ENCODE measurements at places on chromosomes 3 and 15. TPM values are rescaled to one million over a fixed set of nuclear protein-coding genes. Genes with fewer than 3 reads are reported as not detected.

TRPM1 gene
- total RNA-seq = not detected

LARP6 gene
- total RNA-seq = 0.89 TPM

GPX1 gene
- 87.0 TPM for total RNA-seq

DPPA2 gene
- total RNA-seq = not detected

KBTBD13 gene
- total RNA-seq = not detected

GP5 gene
- 0.17 TPM for total RNA-seq

MYO5C gene
- total RNA-seq = 8.6 TPM

TIPARP gene
- total RNA-seq = 12.4 TPM

DNA sequence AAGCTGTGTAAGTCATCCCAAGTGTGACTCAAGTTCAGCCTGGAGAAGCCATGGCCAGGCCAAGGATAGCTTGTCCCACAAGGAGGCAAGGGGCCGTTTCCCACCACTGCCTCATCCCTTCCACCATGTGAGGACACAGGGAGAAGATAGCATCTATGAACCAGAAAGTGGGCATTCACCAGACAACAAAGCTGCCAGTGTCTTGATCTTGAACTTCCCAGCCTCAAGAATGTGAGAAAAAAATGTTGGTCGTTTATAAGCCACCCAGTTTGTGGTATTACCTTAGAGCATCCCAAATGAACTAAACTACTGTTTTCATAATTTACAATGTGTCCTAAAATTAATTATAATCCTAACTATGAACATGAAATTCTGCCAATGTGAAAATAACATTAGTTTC lies 930.8 kb upstream of the CFAP20DC start:
- no peak for DNase-seq

- DNase-seq = peak; percentile 38
These were observed 107.1 kb upstream of the FHIT start for GRCh38 chr3:61358364-61358763.

- no peak for DNase-seq
These were observed 418.7 kb upstream of the SGO1 start for GRCh38 chr3:20604659-20605058.

- DNase-seq = no peak
These were observed 64.6 kb upstream of the FHIT start for GRCh38 chr3:61315871-61316270.

DNA sequence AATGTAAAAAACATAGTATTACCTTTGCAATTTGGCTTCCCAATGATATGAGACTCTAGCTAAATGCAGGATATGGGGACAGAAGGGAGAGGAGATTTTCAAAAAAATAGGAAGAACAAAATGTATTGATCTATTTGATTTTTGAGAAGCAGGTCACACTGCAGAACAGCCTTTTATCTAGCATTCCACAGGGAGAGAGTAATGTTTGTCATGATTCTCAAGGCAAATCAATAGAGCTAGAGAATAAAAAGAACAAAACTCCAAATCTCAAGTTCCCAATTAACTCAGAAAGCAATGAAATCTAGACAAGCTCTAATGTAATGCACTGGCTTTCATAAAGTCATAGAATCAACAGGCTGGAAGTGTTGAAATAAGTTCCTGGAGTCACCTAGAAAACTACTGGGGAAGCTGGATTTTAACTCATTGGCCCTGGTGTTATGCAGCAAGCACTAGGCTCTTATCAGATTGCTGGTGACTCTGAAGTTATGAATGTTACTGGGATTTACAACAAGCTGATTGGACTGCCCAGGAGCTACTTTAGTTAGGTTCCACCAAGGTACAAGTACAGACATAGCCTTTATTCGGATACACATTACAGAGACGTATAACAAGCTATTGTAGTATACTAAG lies 442.8 kb downstream of the FGF12 start:
- DNase-seq = no peak

GRCh38 chr15:74304431-74304830 lies 63.0 kb downstream of the CYP11A1 start:
- no peak for DNase-seq

- DNase-seq = no peak
These were observed 98.8 kb downstream of the ARPP21 start for GRCh38 chr3:35737934-35738706.

DNA sequence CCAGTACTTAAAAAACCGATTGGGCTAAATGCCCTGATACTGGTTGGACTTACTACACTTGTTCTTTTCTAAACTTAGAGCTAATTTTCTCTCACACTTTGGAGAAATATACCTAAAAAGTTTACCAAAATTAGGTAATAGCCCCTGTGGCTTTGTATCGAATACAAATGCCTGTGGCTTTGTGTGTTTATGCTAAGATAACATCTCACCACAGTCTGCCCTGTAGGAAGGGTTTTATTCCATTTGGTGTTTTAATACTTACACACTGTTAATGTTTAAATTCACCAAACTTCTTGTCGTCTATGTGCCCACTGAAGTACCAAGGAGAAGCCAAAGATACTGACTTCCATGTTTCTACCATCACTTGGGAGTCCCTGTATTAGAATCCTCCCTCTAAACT lies 66.4 kb downstream of the BCHE start:
- DNase-seq = no peak

- no peak for DNase-seq
These were observed 59.2 kb downstream of the RSRC1 start for GRCh38 chr3:158169091-158169491.

DNA sequence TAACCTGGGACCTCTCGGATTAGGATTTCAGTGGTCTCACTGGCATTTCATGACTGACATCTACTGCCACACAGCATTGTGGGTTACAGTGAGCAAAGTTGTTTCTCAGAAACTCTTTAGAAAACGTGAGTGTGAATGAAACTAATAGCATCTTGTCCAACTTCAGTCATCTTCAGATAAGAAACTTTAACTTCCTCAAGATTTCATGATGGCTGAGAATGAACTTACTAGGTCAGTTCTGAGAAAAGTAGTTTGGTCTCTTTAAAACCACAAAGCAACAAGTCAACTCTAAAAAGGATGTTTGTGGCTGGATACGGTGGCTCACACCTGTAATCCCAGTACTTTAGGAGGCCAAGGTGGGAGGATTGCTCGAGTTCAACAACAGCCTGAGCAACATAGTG lies 14.2 kb upstream of the HOMER2 start:
- DNase-seq = no peak

GRCh38 chr15:55707518-55707917 lies 35.4 kb downstream of the PRTG start:
- no peak for DNase-seq

- DNase-seq = no peak
These were observed 15.2 kb downstream of the TIPARP start for GRCh38 chr3:156689608-156690007.

DNA sequence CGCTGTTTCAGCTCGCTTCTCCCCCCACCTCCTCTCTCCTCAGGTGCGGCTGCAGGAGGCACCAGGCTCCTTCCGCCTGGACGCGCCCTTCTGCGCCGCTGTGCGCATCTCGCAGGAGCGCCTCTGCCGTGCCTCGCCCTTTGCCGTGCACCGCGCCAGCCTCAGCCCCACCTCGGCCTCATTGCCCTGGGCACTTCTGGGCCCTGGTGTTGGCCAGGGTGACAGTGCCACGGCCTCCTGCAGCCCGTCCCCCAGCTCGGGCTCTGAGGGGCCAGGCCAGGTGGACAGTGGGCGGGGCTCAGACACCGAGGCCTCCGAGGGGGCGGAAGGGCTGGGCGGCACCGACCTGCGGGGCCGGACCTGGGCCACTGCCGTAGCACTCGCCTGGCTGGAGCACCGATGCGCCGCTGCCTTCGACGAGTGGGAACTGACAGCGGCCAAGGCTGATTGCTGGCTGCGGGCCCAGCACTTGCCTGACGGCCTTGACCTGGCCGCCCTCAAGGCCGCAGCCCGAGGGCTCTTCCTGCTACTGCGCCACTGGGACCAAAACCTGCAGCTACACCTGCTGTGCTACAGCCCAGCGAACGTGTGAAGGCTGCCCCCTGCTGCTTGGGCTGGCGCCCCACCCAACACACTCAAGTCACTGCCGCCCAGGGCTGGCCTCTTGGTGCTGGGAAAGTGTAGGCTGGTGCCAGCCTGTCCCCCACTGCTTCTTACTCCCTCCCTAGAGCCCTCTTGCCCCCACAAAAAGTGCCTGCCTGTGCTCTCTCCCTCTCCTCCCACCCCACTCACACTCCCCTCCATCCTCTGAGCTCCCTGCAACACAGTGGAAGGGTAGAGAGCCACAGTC lies 7.1 kb downstream of the ALG3 start:
- DNase-seq = peak; percentile 60

GRCh38 chr15:66657185-66658020 lies 44.6 kb upstream of the SMAD6 start:
- DNase-seq = no peak

GRCh38 chr3:143700431-143700975 lies 147.8 kb downstream of the SLC9A9 start:
- no peak for DNase-seq

DNA sequence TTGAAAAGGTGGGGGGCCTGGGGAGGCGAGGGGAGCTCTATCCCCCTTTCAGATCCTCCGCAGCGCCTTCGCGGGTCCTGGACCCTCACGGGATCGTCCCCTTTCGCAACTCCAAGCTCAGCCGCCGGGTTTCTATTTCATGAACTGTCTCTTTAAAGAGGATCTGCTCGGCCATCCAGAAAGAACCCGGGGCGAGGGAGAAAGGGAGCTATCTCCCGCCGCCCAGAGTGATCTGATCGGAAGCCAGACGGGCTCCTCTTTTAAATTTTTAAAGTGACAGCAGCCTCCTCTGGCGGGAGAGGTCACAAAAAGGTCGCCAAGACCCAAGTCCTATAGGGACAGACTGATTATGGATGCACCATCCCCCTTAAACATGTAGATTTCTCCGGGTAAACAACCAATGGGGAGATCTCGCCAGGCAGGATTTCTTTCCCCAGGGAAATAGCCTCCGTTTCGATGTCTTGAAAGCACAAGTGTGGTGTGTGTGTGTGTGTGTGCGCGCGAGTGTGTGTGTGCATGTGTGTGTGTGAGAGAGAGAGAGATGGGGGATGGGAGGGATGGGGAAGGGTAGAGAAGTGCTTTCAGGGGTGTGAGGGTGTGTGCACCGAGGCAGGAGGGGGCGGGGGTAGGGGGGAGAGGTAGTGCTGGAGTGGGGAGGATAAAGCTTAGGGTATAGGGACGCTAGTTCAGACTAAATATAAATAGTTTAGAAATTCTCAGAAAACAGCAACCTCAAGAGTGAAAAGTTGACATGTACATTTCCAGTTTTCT lies 516.1 kb downstream of the MECOM start:
- DNase-seq = peak; percentile 39

- no peak for DNase-seq
These were observed 58.4 kb downstream of the EDEM1 start for GRCh38 chr3:5245927-5246326.

GRCh38 chr3:108328821-108329486 lies 32.6 kb downstream of the HHLA2 start:
- no peak for DNase-seq

DNA sequence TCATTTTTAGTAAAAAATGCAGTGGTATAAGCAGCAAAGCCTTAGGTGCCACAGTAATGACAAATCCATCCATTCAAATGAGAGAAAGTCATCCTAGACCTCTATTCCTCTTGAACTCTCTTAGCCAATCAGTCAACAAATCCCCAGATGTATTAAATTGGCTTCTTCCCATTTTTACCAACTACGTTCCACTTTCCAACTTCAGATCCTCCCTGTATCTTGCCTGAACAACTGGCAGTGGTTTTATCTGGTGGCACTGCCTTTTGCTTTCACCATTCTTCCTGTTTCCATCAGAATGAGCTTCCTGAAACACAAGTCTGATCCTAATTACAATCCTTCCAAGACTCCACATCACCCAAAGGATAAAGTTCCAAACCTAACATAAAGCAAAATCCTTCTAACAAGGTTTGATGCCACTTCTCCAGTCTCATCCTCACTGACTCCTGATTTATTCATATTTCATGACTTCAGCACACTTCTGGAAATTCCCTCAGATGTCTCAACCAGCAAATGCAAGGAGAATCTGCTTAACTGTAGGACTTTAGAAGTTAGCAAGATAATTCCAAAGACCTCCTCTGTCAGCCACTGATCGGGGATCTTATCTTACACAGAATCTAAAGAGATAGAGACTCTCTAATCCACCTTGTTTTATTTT lies 69.8 kb upstream of the SLC4A7 start:
- no peak for DNase-seq

- DNase-seq = no peak
These were observed 150.4 kb downstream of the TIGIT start for GRCh38 chr3:114444216-114444615.

GRCh38 chr15:95864467-95864886 lies 466.0 kb upstream of the NR2F2 start:
- no peak for DNase-seq

DNA sequence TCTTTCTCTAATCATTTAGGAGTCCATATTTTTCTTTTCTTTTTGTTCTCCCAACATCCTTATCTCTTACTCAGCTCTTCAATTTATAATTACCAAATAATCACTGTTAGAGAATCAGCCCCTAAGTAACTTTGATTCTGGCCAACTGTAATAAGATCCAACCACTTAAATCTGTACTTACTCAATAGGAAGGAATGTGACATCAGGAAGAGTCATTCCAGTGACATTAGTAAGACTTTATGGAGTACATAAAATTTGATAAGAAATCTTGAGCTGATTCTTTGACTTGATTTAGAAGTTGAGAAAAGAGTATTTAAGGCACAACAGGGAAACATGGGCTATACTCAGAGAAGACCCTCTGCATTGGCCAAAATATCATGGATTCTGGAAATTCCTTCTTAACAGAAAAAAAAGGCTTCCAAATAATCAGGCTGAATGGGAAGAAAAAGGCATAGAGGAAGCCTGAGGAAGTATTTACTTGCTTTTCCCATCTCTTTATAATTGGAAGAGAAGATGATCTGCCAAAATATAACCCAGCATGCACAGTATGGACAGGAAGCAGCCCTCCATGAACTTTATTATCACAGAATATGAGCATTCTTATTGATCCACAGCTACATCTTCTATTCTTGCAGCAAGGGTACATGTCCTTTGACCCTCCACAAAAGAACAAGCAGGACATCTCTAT lies 289.7 kb upstream of the TPRG1 start:
- no peak for DNase-seq

All from liver (tissue), 10 donors.